Islet precursor cell (in vitro differentiated cells): ENCODE measurements at places on chromosomes 2 and 18.

GRCh38 chr2:157182834-157183396, 74.6 kb upstream of the GALNT5 start:
- no peak for DNase-seq

DNA sequence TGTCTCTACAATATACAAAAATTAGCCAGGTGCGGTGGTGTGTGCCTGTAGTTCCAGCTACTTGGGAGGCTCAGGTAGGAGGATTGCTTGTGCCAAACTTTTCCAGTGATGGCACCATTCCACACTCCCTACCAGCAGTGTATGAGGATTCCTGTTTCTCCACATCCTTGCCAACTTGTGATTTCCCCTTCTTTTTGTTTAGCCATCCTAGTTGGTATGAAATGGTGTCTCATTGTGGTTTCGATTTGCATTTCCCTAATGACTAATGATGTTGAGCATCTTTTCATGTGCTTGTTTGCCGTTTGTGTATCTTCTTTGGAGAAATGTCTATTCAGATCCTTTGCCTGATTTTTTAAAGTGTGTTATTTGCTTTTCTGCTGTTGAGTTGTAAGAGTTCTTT, 41.0 kb downstream of the EPB41L5 start:
- DNase-seq, result no peak

DNA sequence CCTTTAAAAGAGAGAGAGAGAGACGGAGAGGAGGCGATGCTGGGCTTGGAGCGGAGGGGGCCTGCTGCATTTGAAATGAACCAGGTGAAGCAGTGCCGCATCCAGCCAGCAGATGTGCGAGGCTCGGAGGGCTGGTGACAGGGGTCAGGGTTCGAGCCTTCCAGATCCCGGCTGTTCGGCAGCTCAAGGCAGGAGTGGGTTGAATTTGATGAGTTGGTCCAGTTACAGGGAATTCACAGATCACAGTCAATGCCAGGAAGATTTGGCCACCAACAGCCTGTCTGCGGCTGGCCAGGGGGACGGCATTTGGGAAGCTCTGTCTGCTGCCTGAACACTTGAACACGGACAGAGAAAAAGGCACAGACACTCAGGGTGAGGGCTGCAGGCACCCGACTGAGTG, 48.6 kb downstream of the PTGR3 start:
- no peak for DNase-seq

DNA sequence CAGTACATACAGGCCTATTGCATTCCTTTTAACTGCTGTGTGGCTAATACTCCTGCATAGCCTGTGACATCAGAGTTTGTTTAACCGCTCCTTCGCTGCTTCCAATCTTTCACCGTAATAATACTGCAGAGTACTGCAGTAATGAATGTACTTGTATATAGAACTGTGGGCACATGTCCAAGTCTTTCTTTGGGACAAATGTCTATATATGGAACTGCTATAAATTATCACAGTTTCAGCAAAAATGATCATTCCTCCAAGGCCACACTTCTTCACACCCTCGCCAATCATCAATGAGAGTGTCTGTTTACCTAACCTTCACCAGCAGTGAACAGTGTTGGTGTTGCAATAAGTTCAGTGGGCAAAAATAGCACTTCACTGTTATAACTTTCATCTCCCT, 230.4 kb downstream of the SP3 start:
- peak; percentile 8 for DNase-seq

- DNase-seq, result peak; percentile 89
Observed at GRCh38 chr2:75199428-75200011, at the start of gene TACR1. TACR1 (minus strand) TSS chr2:75199520; CDS start chr2:75198934, 586 bp downstream.

DNA sequence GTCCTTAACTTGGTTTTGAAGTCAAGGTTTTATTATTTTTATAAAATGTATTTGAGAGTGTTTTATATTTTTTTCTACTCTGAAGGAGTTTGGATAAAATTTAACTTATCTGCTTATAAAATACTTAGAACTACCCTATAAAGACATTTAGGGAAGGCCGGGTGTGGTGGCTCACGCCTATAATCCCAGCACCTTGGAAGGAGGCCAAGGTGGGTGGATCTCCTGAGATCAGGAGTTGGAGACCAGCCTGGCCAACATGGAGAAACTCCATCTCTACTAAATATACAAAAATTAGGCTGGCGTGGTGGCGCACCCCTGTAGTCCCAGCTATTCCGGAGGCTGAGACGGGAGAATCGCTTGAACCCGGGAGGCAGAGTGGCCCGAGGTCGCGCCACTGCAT, 486.4 kb downstream of the DSC3 start:
- DNase-seq, result no peak

- no peak for DNase-seq
Observed at GRCh38 chr2:46239175-46239846, 57.9 kb upstream of the EPAS1 start.

GRCh38 chr2:162018530-162018929, 55.5 kb downstream of the DPP4 start:
- no peak for DNase-seq

- DNase-seq, result no peak
Observed at GRCh38 chr2:103788389-103788788, 1026.6 kb downstream of the TMEM182 start.

DNA sequence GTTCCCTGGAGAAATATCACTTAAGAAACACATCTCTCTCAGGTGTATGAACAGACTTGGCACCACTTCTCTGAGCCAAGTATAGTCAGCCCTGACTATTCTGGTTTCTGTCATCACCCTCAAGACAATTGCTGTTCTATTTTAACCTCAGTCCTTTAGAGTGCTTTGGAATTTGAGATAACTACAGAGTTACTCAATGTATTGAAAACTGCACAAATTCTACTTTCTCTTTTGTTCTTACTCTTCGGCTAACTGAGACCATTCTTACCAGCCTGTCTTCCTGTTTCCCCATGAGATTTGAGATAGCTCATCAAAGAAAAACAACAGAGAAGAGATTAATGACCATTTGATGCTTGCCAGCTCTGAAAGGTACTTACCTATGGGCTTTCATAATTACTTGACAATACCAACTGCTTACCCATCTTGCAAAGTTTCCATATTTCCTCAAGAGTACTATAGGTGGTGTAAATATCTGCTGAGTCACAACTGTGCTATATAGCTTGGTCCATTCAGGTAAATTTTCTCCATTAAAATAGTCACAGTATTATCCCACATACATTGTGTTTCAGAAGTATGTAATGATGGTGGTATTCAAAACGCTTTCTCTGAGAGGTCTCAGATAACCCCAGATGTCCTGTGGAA, 467.5 kb upstream of the CHST9 start:
- DNase-seq, result no peak

- no peak for DNase-seq
Observed at GRCh38 chr2:211930331-211930730, 608.3 kb downstream of the ERBB4 start.

- no peak for DNase-seq
Observed at GRCh38 chr2:196985511-196986183, 59.1 kb upstream of the PGAP1 start.

- no peak for DNase-seq
Observed at GRCh38 chr2:229521576-229521975, 192.8 kb downstream of the DNER start.

DNA sequence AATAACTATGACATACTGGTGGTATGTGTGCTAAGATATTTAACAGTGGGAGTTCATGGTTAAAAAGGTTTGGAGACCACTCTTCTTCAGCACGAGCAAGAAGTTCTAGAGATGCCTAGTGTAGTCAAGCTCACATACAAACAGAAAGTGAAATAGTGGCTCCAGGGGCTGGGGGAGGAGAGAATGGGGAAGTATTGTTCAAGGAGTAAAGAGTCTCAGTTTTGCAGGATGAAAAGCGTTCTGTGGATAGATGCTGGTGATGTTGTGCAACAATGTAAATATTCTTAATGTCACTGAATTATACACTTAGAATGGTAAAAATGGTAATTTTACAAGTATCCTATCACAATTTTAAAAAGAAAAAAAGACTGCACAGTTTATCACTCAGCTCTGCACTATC, 29.0 kb upstream of the EPAS1 start:
- DNase-seq, result no peak

DNA sequence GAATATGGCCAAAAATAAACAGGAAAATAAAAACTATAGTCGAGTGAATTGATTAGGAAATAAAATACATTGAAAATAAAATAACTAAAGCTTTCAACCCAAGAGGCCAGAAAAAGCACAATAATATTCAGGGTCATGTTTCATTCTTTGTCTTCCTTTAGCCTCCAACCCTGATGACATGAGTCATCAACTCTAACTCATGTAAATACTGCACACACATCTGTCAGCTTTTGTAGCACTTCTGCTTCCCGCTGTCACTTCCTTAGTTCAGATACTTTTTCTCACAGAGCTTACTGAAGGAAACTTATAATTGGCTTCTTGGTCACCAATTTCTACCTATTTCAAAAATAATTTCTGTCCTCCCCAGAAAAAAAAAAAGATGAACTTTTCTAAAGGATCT, 112.8 kb downstream of the UPP2 start:
- no peak for DNase-seq

- peak; percentile 90 for DNase-seq
Observed at GRCh38 chr2:111702119-111702803, 181.7 kb downstream of the ANAPC1 start.

GRCh38 chr18:50359806-50360205, 15.0 kb upstream of the SKA1 start:
- DNase-seq, result no peak

DNA sequence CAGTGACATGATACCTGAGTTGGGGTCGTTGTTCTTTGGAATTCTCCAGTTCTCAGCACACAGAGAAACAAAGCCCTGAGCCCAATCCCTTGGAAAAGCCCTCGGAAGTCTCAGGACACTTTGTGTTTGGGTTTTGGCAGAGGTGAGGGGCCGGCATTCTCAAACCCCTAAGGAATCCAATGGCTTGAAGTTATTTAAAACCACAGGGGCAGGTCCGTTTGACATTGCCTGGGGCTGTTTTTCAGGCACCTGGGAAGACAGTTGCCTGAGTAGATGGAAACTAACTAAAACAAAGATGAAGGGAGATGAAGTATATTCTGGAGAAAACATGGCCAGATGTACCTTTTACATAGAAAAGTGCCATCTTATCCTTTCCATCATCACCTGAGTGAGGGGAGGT, 22.5 kb upstream of the OTOF start:
- DNase-seq, result no peak

DNA sequence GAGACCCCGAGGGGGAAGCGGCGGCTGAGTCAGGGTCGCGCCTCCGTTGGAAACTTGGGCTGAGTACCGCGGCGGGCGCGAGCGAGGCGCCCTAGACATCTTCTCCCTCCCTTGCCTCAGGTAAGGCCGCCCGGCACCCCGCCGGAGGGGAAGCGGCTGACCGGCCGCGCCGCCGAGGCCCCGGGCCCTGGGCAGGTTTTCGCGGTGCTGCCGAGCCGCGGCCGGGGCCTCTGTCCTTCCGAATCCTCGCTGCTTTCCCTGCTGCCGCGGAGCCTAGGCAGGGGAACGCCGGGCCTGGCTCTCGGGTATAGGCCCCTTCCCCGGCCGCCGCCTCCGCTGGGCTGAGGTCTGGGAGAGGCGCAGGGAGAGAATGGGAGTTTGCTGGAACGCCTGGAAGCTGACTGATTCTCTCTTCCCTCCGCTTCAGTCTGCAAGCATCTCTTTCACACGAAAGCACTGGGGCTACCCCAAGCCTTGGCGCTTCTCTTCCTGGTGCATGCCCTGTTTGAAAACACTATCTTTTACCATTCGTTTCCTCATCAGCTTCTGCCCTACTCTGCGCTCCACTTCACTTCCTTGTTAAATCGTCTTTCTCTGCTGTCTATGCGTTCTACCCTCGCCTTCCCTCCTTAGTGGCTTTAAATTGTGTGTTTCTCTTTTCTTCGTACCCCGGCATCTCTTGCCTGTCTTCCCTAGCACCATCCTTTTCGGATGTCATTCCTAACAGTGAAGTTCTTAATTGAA, 652 bp downstream of the PPM1B start:
- peak; percentile 73 for DNase-seq

DNA sequence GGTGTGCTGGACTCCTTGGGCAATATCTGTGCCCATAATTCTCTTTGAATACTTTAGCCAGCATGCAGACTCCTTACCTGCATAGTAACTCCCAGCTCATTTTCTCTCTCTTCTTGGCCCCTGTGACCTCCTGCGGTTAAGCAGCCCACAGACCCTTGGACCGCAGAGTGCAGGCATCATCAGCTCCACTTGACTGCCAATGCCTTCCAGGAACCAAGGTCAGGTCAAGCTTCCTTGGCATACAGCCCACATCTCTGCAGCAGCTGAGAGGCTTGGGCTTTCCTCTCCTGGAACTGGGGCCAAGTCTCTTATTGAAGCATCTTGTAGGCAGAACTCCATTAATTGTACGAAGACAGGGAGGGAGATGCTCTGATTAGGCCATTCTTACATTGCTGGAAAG, 130.1 kb upstream of the PIEZO2 start:
- no peak for DNase-seq

GRCh38 chr2:62264186-62264585, 68.3 kb downstream of the B3GNT2 start:
- no peak for DNase-seq

DNA sequence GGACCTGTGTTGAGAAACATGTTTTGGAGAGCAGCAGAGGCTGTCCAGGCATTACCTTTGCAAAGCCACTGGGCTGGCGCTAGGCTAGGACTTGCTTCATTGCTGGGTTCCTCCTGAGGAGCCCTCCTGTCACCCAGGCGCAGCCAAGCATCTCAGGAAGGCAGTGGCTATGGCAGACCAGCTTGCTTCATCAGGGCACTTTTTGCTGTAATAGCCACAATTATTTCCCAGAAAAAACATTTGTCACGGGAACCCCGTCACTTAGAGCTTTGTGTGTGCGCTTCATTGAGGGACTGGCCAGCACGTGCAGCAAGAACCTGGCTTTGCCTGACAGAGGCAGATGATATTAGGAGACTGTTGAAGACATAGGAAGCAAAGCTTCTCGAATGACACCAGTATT, 36.4 kb downstream of the SLC20A1 start:
- DNase-seq, result no peak

- no peak for DNase-seq
Observed at GRCh38 chr2:68734688-68735525, at the start of gene ARHGAP25. ARHGAP25 (plus strand) TSS chr2:68734811; CDS start chr2:68735200, 389 bp downstream.

GRCh38 chr18:76435316-76435989, 59.6 kb downstream of the ZNF516 start:
- DNase-seq, result peak; percentile 46

- no peak for DNase-seq
Observed at GRCh38 chr18:39057423-39058064, 1491.9 kb upstream of the CELF4 start.
